ENCODE measurements at places on chromosomes 1 and 21. TPM values are rescaled to one million over a fixed set of nuclear protein-coding genes. Genes with fewer than 3 reads are reported as not detected.
A peak's percentile ranks its signal among the peaks of the same experiment; 100 is the strongest.

RGSL1 gene
- not detected for total RNA-seq

TARBP1 gene
- total RNA-seq: 11.4 TPM

ACTA1 gene
- 7,565 TPM for total RNA-seq

KRTAP19-1 gene
- not detected for total RNA-seq

LCE2B gene
- total RNA-seq: not detected

SPRR1A gene
- total RNA-seq: not detected

OR10K2 gene
- total RNA-seq: not detected

LAD1 gene
- 2.0 TPM for total RNA-seq

OR2W3 gene
- total RNA-seq: not detected

RHCE gene
- total RNA-seq: 1.0 TPM

GRCh38 chr1:21149430-21149854 lies 27.3 kb downstream of the EIF4G3 start:
- H3K27me3 ChIP-seq: no peaks in the 10 kb centered on the region
- H3K36me3 ChIP-seq: peaks cover 19% of the 10 kb centered on the region
- peaks cover 44% of the 10 kb centered on the region for H3K4me1 ChIP-seq
- peak overlapping the region; percentile 27 for H3K4me3 ChIP-seq

- no peak for DNase-seq
- no peak overlapping the region for H3K27ac ChIP-seq
- peaks cover 13% of the 10 kb centered on the region for H3K36me3 ChIP-seq
- H3K4me3 ChIP-seq: no peak overlapping the region
- peaks cover 15% of the 10 kb centered on the region for H3K4me1 ChIP-seq
- no peaks in the 10 kb centered on the region for H3K27me3 ChIP-seq
Measured at GRCh38 chr1:41507836-41508235, 23.4 kb upstream of the EDN2 start.

GRCh38 chr21:46112725-46113215 lies 14.9 kb downstream of the COL6A2 start:
- peaks cover 30% of the 10 kb centered on the region for H3K4me1 ChIP-seq
- no peaks in the 10 kb centered on the region for H3K27me3 ChIP-seq
- H3K27ac ChIP-seq: no peak overlapping the region

GRCh38 chr1:9604836-9605235 lies 16.1 kb downstream of the TMEM201 start:
- no peaks in the 10 kb centered on the region for H3K27me3 ChIP-seq
- peaks cover 59% of the 10 kb centered on the region for H3K36me3 ChIP-seq
- no peak overlapping the region for H3K27ac ChIP-seq
- peaks cover 23% of the 10 kb centered on the region for H3K4me1 ChIP-seq
- DNase-seq: no peak

DNA sequence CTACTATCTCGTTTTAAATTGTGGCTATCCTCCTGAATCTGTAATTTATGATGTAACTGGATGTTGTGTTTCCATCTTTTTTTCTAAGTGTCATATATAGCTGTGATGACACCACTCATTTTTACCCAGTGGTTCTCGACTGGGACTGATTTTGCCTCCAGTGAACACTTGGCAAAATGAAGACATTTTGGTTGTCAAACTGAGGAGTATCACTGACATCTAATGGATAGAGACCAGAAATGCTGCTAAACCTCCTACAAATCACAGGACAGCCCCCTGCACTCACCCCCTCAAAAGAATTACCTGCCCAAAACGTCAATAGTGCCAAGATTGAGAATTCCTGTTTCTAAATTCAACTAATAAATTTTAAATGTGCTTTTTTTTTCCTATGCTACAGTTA lies 1.9 kb downstream of the TRMT13 start:
- no peak overlapping the region for H3K27ac ChIP-seq
- DNase-seq: no peak
- H3K27me3 ChIP-seq: no peaks in the 10 kb centered on the region
- H3K4me1 ChIP-seq: peaks cover 36% of the 10 kb centered on the region

DNA sequence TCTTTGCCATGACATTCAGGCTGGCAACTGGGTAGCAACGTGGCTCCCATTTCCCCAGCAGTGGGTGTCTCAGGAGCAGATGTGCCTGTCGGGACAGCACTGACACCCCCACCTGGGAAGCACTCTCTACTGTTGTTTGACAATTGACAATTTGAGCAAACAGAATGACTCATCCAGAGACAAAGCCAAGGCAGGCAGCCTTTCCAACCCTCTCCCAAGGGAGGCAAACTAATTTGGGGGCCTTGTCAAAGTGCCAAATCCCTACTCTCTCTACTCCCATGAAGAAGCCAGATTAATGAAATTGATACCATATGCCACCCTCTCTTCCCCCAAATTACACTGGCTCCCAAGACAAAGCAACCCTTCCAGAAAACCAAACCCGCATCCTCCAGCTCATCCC lies 65.6 kb downstream of the GRIK3 start:
- peaks cover 10% of the 10 kb centered on the region for H3K27me3 ChIP-seq
- no peak overlapping the region for H3K4me3 ChIP-seq
- no peak overlapping the region for H3K27ac ChIP-seq
- no peaks in the 10 kb centered on the region for H3K4me1 ChIP-seq
- H3K36me3 ChIP-seq: no peaks in the 10 kb centered on the region

GRCh38 chr1:208077232-208078075 lies 166.5 kb upstream of the CD34 start:
- peak overlapping the region; percentile 35 for H3K27ac ChIP-seq
- peaks cover 42% of the 10 kb centered on the region for H3K36me3 ChIP-seq
- no peak overlapping the region for H3K4me3 ChIP-seq
- DNase-seq: no peak

DNA sequence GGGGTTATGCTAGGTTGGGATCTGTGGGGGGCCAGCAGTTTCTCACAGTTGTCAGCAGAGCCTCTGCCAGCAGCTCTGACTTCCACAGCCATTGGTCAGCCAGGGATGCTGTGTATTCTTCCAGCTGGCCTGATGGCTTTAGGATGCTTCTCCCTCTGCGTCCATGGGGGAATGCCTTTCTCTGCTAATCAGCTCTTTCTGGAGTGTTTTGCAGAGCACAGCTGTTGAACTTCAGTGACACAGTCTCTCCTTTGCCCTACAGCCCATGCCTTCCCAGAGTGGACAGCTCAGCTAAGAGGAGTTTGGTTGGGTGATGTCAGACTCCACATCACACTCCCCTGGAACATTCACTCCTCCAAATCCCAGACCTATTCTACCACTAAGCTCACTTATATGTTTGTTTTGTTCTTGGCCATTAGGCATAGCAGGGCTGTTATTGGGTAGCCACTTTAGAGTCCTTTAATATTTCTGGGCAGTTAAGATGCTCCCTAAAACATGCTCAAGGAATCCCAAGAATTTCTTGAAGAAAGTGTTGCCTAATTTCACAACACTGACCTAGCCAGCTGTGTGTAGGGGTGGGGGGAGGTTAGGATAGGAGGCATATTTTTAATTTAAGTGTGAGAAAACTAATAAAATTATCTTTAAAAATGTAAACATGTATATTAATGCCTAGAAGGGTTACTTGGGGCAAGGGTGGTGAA lies 75.3 kb upstream of the KIAA0040 start:
- no peaks in the 10 kb centered on the region for H3K27me3 ChIP-seq
- peak overlapping the region; percentile 83 for H3K27ac ChIP-seq
- H3K4me3 ChIP-seq: no peak overlapping the region
- H3K4me1 ChIP-seq: peaks cover 28% of the 10 kb centered on the region
- no peaks in the 10 kb centered on the region for H3K36me3 ChIP-seq

- peaks cover 57% of the 10 kb centered on the region for H3K27me3 ChIP-seq
- no peak overlapping the region for H3K4me3 ChIP-seq
- H3K4me1 ChIP-seq: no peaks in the 10 kb centered on the region
- H3K36me3 ChIP-seq: no peaks in the 10 kb centered on the region
- DNase-seq: no peak
Measured at GRCh38 chr21:8989261-8989711, 1532.1 kb upstream of the TPTE start.

GRCh38 chr1:198917226-198917625 lies 278.4 kb downstream of the PTPRC start:
- no peak for DNase-seq
- H3K36me3 ChIP-seq: no peaks in the 10 kb centered on the region
- H3K4me3 ChIP-seq: no peak overlapping the region
- H3K27me3 ChIP-seq: no peaks in the 10 kb centered on the region

DNA sequence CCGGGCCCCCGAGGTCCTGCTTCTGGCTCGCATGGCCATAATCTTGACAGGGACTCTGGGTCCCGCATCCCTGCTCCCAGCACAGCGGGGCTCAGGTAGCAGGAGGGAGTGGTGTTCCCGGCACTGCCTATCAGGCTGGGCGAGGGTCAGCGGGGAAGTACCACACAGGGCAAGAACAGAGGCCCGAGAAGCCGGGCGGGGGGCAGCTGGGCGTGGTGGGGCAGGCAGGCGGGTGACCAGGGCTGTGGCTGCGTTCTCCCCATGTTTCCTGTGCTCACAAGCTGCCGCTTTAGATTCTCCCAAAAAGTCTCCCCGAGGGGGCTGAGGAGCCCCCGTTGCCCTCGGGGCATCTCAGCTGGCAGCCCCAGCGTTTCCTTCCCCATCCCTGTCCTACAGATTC lies 18.3 kb downstream of the ATAD3B start:
- H3K4me1 ChIP-seq: no peaks in the 10 kb centered on the region
- H3K27me3 ChIP-seq: no peaks in the 10 kb centered on the region

DNA sequence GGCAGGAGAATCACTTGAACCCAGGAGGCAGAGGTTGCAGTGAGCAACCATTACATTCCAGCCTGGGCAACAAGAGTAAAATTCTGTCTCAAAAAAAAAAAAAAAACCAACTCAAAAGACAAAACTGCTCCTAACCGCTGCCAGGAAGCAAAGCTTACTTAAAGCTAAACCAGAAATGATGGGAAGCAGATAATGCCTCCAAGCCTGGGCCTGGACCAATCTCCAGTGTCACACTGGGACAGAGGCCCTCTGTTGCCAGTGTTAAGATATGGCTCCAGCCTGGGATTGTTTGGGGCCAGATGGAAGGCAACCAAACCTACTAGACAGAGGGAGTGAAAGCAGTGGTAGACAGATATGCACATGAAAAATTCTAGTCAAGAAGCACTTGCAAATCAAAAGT lies 36.9 kb downstream of the NSL1 start:
- no peak overlapping the region for H3K27ac ChIP-seq
- no peak overlapping the region for H3K4me3 ChIP-seq
- H3K27me3 ChIP-seq: no peaks in the 10 kb centered on the region
- peaks cover 38% of the 10 kb centered on the region for H3K4me1 ChIP-seq
- no peaks in the 10 kb centered on the region for H3K36me3 ChIP-seq

GRCh38 chr1:233613252-233614172 lies at the start of gene KCNK1:
Gene KCNK1, plus strand, starts transcription at chr1:233614106. Its CDS starts 66 bp downstream, at chr1:233614172.
- no peaks in the 10 kb centered on the region for H3K36me3 ChIP-seq
- peaks cover 17% of the 10 kb centered on the region for H3K4me1 ChIP-seq
- peak within 1 kb of the TSS; percentile 70 for H3K27ac ChIP-seq
- peak within 1 kb of the TSS; percentile 77 for H3K4me3 ChIP-seq

- peak; percentile 53 for DNase-seq
- peaks cover 60% of the 10 kb centered on the region for H3K4me1 ChIP-seq
- no peaks in the 10 kb centered on the region for H3K27me3 ChIP-seq
- H3K4me3 ChIP-seq: peak overlapping the region; percentile 97
- peak overlapping the region; percentile 97 for H3K27ac ChIP-seq
Measured at GRCh38 chr1:100038660-100039287, 69.0 kb downstream of the SLC35A3 start.

- no peak overlapping the region for H3K27ac ChIP-seq
- H3K36me3 ChIP-seq: no peaks in the 10 kb centered on the region
- peaks cover 11% of the 10 kb centered on the region for H3K27me3 ChIP-seq
- no peak for DNase-seq
- no peak overlapping the region for H3K4me3 ChIP-seq
Measured at GRCh38 chr1:110173466-110174105, 23.3 kb downstream of the SLC6A17 start.

DNA sequence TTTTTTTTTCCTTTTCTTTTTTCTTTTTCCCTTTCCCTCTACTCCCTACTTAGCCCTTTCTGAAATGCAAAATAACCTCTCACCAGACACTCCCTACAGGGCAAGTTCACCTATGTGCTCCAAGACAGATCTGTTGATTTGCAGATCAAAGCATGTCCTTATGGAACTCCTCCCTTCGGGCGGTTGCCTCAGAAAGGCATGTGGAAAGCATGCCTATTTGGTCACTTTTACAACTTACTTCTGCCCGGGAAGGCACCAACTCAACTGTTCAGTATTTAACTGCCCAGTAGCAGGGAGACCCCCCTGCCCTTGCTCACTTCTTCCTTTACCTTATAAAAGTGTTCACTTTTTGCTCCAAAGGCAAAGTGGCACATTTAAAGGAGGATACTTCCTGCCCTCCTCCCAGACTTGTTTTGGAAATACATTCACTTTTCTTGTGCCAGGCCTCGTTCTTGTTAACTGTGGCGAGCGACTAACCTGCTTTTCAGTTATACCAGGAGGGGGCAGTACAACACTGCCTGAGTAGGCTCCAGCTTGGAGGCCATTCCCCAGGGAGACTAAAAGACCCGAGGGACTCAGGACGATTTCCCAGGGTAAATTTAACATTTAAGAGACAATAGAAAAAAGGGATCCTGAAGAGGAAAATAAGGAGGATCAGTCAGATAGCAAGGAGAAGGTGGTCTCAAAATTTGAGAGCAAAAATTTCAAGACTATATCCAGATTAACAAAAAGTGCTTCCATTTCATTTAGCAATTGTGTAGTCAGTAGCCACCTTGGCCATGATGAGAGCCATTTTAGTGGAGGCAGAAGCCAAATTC lies 12.3 kb upstream of the SLAMF7 start:
- no peaks in the 10 kb centered on the region for H3K36me3 ChIP-seq
- no peak overlapping the region for H3K27ac ChIP-seq
- H3K27me3 ChIP-seq: peaks cover 8% of the 10 kb centered on the region
- no peak for DNase-seq

- no peak overlapping the region for H3K4me3 ChIP-seq
- no peak for DNase-seq
- H3K4me1 ChIP-seq: no peaks in the 10 kb centered on the region
- no peaks in the 10 kb centered on the region for H3K36me3 ChIP-seq
- no peak overlapping the region for H3K27ac ChIP-seq
Measured at GRCh38 chr1:183209533-183210158, 23.6 kb downstream of the LAMC2 start.

DNA sequence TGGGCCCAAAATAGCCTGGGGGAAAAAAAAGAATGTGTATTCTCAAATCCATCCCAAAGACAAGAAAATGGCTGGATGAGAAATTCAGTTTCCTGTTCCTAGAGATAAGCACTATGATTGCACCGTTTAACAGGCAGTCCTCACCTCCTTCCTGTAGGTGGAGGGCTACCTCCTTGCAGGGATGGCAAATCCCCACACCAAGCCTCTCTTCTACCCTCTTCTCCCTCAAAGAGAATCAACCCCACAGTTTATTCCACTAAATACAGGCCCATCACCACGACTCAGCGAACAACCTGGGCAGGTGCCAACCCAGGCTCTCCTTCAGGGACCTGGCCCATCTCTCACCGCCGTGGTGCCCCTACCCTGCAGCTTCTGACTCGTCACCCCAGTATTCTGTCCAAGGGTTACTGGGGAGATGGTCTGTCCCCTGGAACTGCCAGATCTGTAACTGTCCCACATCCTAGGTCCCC lies 3.4 kb upstream of the CHD5 start:
- peaks cover 29% of the 10 kb centered on the region for H3K36me3 ChIP-seq
- no peak for DNase-seq
- H3K27me3 ChIP-seq: peaks cover 27% of the 10 kb centered on the region
- peaks cover 27% of the 10 kb centered on the region for H3K4me1 ChIP-seq

GRCh38 chr1:45340816-45341466 lies 701 bp upstream of the MUTYH start:
- H3K27me3 ChIP-seq: no peaks in the 10 kb centered on the region
- peak overlapping the region; percentile 100 for H3K27ac ChIP-seq
- no peak for DNase-seq

DNA sequence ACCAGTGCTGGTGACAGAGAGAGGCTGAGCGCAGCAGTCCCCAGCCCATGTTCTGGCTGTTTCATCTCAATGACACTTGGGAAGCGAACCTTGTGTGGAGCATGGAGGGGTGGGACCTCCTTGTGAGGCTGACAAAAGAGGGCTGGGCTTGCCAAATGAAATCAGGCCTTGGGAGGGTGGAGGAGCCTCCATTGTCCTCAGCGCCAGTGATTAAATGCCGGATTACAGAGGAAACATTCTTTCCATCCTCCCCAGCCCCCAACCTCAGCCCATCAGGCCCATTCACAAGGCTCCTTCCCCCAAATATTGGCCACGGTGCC lies 63.3 kb upstream of the PAXBP1 start:
- H3K4me3 ChIP-seq: no peak overlapping the region
- no peaks in the 10 kb centered on the region for H3K36me3 ChIP-seq
- no peak for DNase-seq

Measured in left ventricle myocardium inferior (tissue), 1 donor.